Endothelial cell of umbilical vein (primary cell): ENCODE measurements at places on chromosomes 6 and 20.

DNA sequence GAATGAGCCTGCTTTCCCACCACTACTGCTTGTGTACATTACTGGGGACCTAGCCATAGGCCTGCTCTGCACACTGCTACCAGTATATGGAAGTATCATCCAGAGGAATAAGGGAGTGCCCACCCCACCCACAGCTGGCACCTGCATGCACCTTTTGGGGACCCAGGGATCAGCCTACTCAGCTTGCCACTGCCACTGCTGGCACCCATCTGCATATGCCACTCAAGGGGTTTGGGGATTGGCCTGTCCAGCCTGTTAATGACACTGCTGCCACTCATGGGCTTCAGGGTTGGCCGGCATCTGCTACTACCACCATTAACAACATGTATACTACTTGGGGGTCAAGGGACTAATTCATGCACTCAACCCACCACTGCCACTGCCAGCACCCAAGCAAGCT is 832.1 kb downstream of the PHF3 start:
- no peak overlapping the region for H3K27ac ChIP-seq
- no peaks in the 10 kb centered on the region for H3K4me1 ChIP-seq
- H3K27me3 ChIP-seq = no peaks in the 10 kb centered on the region
- no peak for DNase-seq
- no peak overlapping the region for H3K4me3 ChIP-seq

DNA sequence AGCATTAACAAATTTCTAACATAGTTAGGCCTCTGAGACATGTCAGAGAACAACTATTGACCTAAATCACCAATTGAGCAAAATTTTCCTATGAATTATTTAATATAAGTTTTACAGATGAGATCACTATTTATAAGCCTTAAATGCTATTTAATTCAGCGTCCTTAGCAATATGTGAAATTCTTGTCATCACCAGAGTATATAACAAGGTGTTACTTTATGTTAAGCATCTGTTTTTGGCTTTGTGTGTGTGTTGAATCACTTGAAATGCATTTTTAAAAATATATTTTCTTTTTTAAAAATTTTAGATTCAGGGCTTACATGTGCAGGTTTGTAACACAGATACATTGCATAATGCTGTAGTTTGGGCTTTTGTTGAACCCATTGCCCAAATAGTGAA is 794.1 kb downstream of the EYS start:
- no peaks in the 10 kb centered on the region for H3K4me1 ChIP-seq
- H3K27me3 ChIP-seq = no peaks in the 10 kb centered on the region
- DNase-seq = no peak
- H3K4me3 ChIP-seq = no peak overlapping the region
- no peak overlapping the region for H3K27ac ChIP-seq

- H3K4me3 ChIP-seq = no peak overlapping the region
- H3K27me3 ChIP-seq = no peaks in the 10 kb centered on the region
- peak overlapping the region; percentile 80 for H3K27ac ChIP-seq
Measured at GRCh38 chr20:48760403-48760983, 67.3 kb downstream of the PREX1 start.

- peaks cover 2% of the 10 kb centered on the region for H3K27me3 ChIP-seq
- no peak overlapping the region for H3K4me3 ChIP-seq
- H3K27ac ChIP-seq = no peak overlapping the region
- no peaks in the 10 kb centered on the region for H3K36me3 ChIP-seq
- H3K4me1 ChIP-seq = no peaks in the 10 kb centered on the region
Measured at GRCh38 chr6:63923139-63923739, 287.6 kb downstream of the PHF3 start.

- no peaks in the 10 kb centered on the region for H3K4me1 ChIP-seq
- H3K36me3 ChIP-seq = no peaks in the 10 kb centered on the region
- no peak overlapping the region for H3K4me3 ChIP-seq
- no peaks in the 10 kb centered on the region for H3K27me3 ChIP-seq
- H3K27ac ChIP-seq = no peak overlapping the region
Measured at GRCh38 chr6:72724545-72724944, 102.7 kb downstream of the KCNQ5 start.

GRCh38 chr20:52962183-52962582 is 10.0 kb upstream of the TSHZ2 start:
- no peak for DNase-seq
- H3K4me3 ChIP-seq = no peak overlapping the region
- H3K4me1 ChIP-seq = no peaks in the 10 kb centered on the region
- no peaks in the 10 kb centered on the region for H3K27me3 ChIP-seq
- H3K27ac ChIP-seq = no peak overlapping the region

DNA sequence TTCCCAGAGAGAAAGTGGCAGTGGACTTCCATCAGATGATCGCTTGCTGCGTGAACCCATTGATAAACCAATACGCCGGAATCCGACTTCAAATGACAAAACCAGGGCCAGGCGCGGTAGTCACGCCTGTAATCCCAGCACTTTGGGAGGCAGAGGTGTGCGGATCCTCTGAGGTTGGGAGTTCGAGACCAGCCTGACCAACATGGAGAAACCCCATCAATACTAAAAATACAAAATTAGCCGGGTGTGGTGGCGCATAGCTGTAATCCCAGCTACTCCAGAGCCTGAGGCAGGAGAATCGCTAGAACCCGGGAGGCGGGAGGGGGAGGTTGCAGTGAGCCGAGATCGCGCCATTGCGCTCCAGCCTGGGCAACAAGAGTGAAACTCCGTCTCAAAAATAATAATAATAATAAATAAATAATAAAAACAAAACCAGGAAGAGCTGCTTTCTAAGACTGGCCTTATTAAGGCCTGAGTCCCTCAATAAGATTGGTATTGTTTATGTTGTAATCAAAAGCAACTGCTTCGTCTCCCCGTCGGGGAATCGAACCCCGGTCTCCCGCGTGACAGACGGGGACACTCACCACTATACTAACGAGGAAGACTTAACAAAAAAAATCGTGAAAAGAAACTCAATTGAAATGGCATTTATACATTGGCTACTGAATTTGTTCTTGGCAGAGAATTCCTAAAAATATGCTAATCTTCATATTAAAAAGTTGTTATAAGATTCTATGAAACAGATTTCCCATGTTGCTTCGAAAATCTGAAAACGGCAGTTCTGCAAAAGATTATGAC is 110.2 kb upstream of the ZNF184 start:
- no peak overlapping the region for H3K4me3 ChIP-seq
- peak; percentile 60 for DNase-seq
- H3K4me1 ChIP-seq = no peaks in the 10 kb centered on the region
- no peak overlapping the region for H3K27ac ChIP-seq

GRCh38 chr6:104483225-104483834 is 376.4 kb downstream of the HACE1 start:
- H3K4me1 ChIP-seq = no peaks in the 10 kb centered on the region
- H3K36me3 ChIP-seq = no peaks in the 10 kb centered on the region
- no peak for DNase-seq
- no peak overlapping the region for H3K27ac ChIP-seq
